Spleen (tissue), 13 donors: ENCODE measurements at places on chromosomes 4 and X. TPM values are rescaled to one million over a fixed set of nuclear protein-coding genes. Genes with fewer than 3 reads are reported as not detected.

SPANXN4 gene
- total RNA-seq: not detected

TCP11X2 gene
- total RNA-seq: not detected

RTL3 gene
- not detected for total RNA-seq

CWH43 gene
- not detected for total RNA-seq

GRCh38 chr4:38664706-38665401 lies 855 bp downstream of the KLF3 start:
- H3K27me3 ChIP-seq: no peaks in the 10 kb centered on the region
- peak; percentile 90 for DNase-seq
- H3K27ac ChIP-seq: peak overlapping the region; percentile 100

TAPT1 gene
- 49.8 TPM for total RNA-seq
